ENCODE measurements at places on chromosomes 11 and 22. TPM values are rescaled to one million over a fixed set of nuclear protein-coding genes. Genes with fewer than 3 reads are reported as not detected.

SLC22A6 gene
- not detected for total RNA-seq

RCN1 gene
- 151 TPM for total RNA-seq

EFCAB6 gene
- not detected for total RNA-seq

- DNase-seq = no peak
These were observed 59.8 kb downstream of the PACSIN2 start for GRCh38 chr22:42955087-42955635.

GRCh38 chr11:46498179-46498578, 95.6 kb downstream of the AMBRA1 start:
- DNase-seq = no peak

GRCh38 chr11:46684367-46684766, 16.1 kb downstream of the ARHGAP1 start:
- DNase-seq = no peak

- no peak for DNase-seq
These were observed 37.1 kb upstream of the AKIP1 start for GRCh38 chr11:8873741-8874405.

DNA sequence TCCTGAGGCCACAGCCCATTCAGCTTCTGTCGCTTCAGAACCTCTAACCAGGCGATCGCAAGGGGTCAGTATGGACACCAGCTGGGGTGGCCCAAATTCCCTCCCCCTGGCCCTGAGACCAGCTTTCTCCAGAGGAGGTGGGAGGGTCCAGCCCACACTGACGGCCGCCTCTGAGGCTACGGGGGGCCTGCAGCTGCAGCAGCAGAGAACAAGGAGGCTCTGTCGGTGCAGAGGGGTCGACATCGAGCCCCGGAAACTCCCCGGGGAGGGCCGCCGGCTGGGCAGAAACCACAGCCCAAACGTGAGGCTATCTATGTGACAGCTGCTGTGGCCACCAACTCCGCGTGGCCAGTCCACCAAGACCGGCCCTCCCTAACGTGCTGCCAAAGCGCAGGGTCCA, 40.8 kb downstream of the ELFN2 start:
- no peak for DNase-seq

DNA sequence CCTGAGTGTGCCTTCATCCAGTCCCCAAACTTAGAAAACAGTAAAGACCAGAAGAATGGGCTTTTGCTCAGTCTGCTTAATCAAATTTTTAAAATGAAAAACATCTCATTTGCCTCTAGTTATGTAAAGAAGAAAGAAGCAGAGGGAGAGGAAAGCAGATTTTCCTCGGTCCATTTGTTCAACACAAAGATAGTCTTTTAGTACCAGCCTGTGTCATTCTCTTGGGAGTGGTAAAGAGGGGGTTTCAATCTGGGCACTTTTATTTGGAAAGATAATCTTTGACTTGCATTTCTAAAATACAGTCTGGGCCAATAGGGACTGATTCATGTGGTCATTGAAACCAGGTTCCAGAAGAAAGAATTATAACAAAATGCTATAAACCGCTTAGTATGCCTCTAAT, 29.5 kb downstream of the KREMEN1 start:
- DNase-seq = no peak

DNA sequence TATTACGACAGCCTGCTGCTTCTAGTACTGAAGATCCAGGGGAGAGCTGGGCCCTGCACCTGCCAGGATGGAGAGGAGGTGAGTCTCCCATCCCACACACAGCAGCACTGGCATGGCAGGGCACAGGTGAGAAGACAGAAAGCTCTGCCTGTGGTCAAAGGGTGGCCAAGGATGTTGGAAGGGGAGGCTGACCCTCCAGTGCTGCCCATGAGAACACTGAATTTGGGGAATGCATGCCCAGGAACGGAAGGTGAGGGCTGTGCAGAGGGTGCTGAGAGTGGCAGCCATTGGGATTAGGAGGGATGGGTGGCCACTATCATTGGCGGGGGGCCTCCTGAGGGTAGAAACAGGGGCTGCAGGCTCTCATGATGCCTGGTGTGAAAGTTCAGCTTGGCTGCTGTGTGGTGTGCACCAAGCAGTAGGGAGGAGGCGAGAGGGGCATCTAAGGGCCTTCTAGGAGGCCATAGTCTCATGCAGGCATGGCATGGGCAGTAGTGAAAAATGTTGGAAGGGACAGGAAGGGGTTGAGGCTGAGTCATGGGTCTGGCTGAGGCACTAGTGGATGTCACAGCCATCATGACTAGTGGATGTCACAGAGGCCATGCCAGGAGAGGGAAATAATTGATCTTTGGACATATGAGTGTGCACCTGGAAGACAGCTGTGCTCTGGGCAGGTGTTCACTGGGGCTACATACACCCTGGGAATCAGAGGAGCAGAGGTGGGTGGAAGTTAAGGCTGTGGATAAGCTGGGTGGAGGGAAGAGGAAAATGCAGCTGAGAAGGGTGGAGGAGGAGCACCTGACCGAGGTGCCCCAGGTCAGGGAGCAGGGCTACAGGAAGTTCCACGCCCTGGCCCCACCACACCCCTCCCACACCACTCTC, 2.5 kb upstream of the LRRC74B start:
- DNase-seq = no peak

DNA sequence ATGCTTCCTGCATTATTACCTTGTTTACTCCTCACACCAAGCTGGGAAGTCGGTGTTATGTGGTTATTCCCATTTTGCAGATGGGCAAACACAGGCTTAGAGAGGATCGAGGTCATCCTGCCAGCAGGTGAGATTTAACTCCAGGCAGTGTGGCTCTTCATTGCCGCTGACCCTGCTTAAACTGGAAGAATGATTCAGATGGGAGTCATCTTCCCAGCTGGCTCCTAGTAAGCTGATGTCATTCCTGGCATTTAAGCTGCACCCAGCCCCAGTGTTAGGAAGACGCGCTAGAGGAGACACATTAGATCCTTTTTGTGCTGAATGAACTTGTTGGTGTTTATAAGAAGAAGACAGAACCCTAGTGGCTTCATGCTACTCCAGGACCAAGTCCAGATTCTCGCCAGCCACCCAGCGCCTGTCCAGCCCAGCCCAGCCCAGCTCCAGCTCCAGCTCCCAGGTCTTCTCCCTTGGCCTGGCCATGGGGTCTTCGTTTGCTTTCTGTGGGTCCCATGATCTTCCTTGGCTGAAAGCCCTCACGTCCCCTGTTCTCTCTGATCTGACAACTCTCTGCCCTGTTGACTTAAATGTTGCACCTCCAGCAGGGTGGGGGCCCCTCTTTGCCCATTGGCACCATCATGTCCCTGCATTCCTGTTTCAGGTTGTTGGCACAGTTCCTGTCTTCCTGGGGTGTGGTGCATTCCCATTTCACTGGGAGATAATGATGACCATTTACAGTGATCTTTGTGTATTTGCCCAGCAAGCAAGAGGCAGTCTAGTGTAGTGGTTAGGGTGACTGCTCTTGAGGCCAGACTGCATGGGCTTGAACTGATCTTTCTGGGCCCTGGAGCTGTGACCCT, 13.6 kb downstream of the PARVB start:
- no peak for DNase-seq
